ENCODE measurements at places on chromosomes 7 and 10. TPM values are rescaled to one million over a fixed set of nuclear protein-coding genes. Genes with fewer than 3 reads are reported as not detected.

- H3K4me1 ChIP-seq: peaks cover 5% of the 10 kb centered on the region
- no peaks in the 10 kb centered on the region for H3K36me3 ChIP-seq
- H3K27me3 ChIP-seq: peaks cover 2% of the 10 kb centered on the region
- H3K27ac ChIP-seq: no peak overlapping the region
- no peak overlapping the region for H3K4me3 ChIP-seq
- DNase-seq: no peak
Observed at GRCh38 chr7:105743351-105744090, 132.9 kb downstream of the ATXN7L1 start.

GRCh38 chr7:2299131-2299829, 15.0 kb downstream of the SNX8 start:
- peaks cover 8% of the 10 kb centered on the region for H3K4me1 ChIP-seq
- no peak overlapping the region for H3K4me3 ChIP-seq
- no peak for DNase-seq
- no peak overlapping the region for H3K27ac ChIP-seq

GRCh38 chr10:113454341-113455061, 98.4 kb upstream of the HABP2 start:
- peaks cover 14% of the 10 kb centered on the region for H3K27me3 ChIP-seq
- no peaks in the 10 kb centered on the region for H3K36me3 ChIP-seq
- no peak overlapping the region for H3K27ac ChIP-seq
- H3K4me1 ChIP-seq: no peaks in the 10 kb centered on the region
- peak; percentile 35 for DNase-seq
- no peak overlapping the region for H3K4me3 ChIP-seq

The DNAH11 gene
- total RNA-seq: 2.3 TPM

GRCh38 chr10:68046642-68047041, 28.4 kb downstream of the HERC4 start:
- H3K4me3 ChIP-seq: no peak overlapping the region
- no peaks in the 10 kb centered on the region for H3K27me3 ChIP-seq
- no peak overlapping the region for H3K27ac ChIP-seq
- no peak for DNase-seq

- no peaks in the 10 kb centered on the region for H3K36me3 ChIP-seq
- no peak overlapping the region for H3K4me3 ChIP-seq
- no peak for DNase-seq
- H3K27me3 ChIP-seq: no peaks in the 10 kb centered on the region
Observed at GRCh38 chr10:38740102-38740501, 646.0 kb downstream of the ZNF37A start.

The EXOSC1 gene
- total RNA-seq: 47.1 TPM

DNA sequence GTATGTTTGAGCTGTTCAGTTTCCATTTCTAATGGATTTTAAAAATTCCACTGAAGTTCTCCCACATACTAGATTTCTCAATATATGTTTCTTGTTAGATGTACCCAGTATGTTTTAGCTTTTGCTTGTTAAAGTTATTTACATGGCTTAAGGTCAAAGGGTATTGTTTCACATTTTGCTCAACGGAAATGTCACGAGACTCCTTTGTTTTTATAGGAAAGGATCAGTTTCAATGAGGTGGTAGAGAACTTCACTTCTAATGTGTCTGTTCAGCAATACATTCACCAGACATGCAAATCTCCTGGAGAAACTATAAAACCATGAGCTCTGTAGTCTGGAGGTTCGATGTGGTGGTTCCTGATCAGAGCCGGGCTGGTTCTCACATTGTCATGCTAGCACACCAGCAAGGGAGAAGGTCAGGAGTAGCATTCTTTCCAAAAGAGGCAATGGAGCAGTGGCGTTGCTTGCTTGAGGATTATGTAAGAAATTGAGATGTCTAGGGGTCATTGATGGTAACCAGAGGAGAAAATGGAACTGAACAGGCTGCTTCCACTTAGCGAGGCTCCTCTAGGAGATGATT, 114.0 kb downstream of the RAB18 start:
- H3K4me1 ChIP-seq: peaks cover 5% of the 10 kb centered on the region
- H3K4me3 ChIP-seq: no peak overlapping the region
- no peaks in the 10 kb centered on the region for H3K36me3 ChIP-seq
- H3K27ac ChIP-seq: no peak overlapping the region

GRCh38 chr7:101877882-101878591, 60.6 kb downstream of the CUX1 start:
- no peak overlapping the region for H3K27ac ChIP-seq
- H3K36me3 ChIP-seq: no peaks in the 10 kb centered on the region
- peaks cover 11% of the 10 kb centered on the region for H3K4me1 ChIP-seq
- H3K27me3 ChIP-seq: no peaks in the 10 kb centered on the region

The HDAC9 gene
- total RNA-seq: 1.4 TPM

The NUTM2A gene
- total RNA-seq: 0.71 TPM

- H3K27me3 ChIP-seq: peaks cover 3% of the 10 kb centered on the region
- no peak overlapping the region for H3K4me3 ChIP-seq
- no peak for DNase-seq
- H3K4me1 ChIP-seq: no peaks in the 10 kb centered on the region
- no peaks in the 10 kb centered on the region for H3K36me3 ChIP-seq
Observed at GRCh38 chr10:59942556-59942955, 36.2 kb upstream of the CCDC6 start.

GRCh38 chr7:111933609-111934008, 272.6 kb downstream of the DOCK4 start:
- H3K4me3 ChIP-seq: no peak overlapping the region
- no peak overlapping the region for H3K27ac ChIP-seq
- no peaks in the 10 kb centered on the region for H3K27me3 ChIP-seq
- DNase-seq: no peak
- no peaks in the 10 kb centered on the region for H3K36me3 ChIP-seq

The OR13A1 gene
- not detected for total RNA-seq

The FBXL13 gene
- total RNA-seq: 0.13 TPM

The DNAJC12 gene
- 3.0 TPM for total RNA-seq

All from activated CD8-positive, alpha-beta T cell treated with anti-CD3 and anti-CD28 coated beads, Interleukin-2, amount 10 ng/mL, durations not matched to agents 7 days and 5 days (primary cell).